ENCODE measurements at places on chromosomes 7 and 10. TPM values are rescaled to one million over a fixed set of nuclear protein-coding genes. Genes with fewer than 3 reads are reported as not detected.
A peak's percentile ranks its signal among the peaks of the same experiment; 100 is the strongest.

TDRD1 gene
- 0.24 TPM for total RNA-seq

SORBS1 gene
- 0.54 TPM for total RNA-seq

ZNF239 gene
- 1.7 TPM for total RNA-seq

TRIM73 gene
- total RNA-seq: 1.1 TPM

SH2D4B gene
- 0.08 TPM for total RNA-seq

SPDYE16 gene
- 0.12 TPM for total RNA-seq

GRCh38 chr10:86389441-86390193, 23.0 kb upstream of the GRID1 start:
- H3K4me3 ChIP-seq: peak overlapping the region; percentile 68
- H3K4me1 ChIP-seq: peaks cover 6% of the 10 kb centered on the region
- no peaks in the 10 kb centered on the region for H3K36me3 ChIP-seq
- no peak overlapping the region for H3K27ac ChIP-seq
- H3K27me3 ChIP-seq: peaks cover 22% of the 10 kb centered on the region

DNA sequence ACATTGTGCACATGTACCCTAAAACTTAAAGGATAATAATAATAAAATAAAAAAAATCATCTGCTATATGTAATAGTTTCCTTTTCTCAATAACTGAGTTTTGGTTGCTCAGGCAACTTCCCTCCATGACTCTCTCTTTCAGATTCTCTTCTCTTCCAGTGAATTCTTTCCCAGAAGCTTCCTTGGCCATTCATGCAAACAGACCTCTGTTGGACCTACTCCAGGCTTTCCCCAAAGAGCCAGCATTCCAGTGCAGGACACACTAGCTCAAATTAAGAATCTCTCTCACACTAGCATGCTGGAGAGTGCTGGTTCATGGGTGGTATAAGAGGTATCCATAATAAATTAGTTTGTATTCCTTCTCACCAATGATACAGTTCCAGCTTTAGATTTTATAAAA, 31.0 kb upstream of the ZEB1 start:
- no peaks in the 10 kb centered on the region for H3K27me3 ChIP-seq
- no peak overlapping the region for H3K4me3 ChIP-seq
- no peak overlapping the region for H3K27ac ChIP-seq
- no peaks in the 10 kb centered on the region for H3K4me1 ChIP-seq

DNA sequence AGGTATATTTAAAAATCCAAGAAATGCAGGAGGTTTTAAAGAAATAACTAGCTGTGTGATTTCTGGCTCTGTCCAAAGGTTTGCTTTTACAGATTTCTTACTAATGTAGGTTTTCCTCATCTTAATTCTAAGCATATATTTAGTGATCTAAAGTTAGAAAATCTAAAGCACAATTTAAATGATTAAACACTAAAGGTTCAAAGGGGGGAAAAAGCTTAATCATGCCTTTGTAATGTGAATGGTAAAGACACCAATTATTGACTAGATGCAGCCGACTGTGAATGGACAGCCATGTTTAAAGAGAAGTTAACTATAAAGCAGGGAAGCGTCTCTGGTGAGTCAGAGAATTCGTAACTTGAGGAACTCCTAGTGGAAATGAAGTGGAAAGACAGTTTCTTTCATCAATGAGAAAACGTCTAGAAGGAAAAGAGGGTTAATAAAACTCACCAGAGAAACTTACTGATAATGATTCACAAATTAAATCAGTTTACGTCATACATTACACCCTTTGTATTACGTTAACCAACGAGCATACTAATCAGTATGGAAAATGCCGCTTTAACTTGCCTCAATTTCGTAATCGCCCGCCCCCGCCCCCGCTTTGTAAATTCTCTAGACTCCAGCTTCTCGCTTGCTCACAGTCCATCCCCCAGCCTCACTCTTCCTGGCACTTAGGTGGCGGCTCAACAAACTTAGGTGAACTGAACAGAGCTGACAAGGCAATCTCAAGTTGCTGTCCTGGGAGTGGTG, 1.1 kb upstream of the HBP1 start:
- H3K36me3 ChIP-seq: peaks cover 11% of the 10 kb centered on the region
- peak overlapping the region; percentile 99 for H3K27ac ChIP-seq
- no peak for DNase-seq
- peaks cover 17% of the 10 kb centered on the region for H3K4me1 ChIP-seq

GRCh38 chr10:130689743-130690626, 553.8 kb downstream of the GLRX3 start:
- H3K27ac ChIP-seq: no peak overlapping the region
- H3K36me3 ChIP-seq: no peaks in the 10 kb centered on the region
- no peak overlapping the region for H3K4me3 ChIP-seq
- H3K4me1 ChIP-seq: no peaks in the 10 kb centered on the region

DNA sequence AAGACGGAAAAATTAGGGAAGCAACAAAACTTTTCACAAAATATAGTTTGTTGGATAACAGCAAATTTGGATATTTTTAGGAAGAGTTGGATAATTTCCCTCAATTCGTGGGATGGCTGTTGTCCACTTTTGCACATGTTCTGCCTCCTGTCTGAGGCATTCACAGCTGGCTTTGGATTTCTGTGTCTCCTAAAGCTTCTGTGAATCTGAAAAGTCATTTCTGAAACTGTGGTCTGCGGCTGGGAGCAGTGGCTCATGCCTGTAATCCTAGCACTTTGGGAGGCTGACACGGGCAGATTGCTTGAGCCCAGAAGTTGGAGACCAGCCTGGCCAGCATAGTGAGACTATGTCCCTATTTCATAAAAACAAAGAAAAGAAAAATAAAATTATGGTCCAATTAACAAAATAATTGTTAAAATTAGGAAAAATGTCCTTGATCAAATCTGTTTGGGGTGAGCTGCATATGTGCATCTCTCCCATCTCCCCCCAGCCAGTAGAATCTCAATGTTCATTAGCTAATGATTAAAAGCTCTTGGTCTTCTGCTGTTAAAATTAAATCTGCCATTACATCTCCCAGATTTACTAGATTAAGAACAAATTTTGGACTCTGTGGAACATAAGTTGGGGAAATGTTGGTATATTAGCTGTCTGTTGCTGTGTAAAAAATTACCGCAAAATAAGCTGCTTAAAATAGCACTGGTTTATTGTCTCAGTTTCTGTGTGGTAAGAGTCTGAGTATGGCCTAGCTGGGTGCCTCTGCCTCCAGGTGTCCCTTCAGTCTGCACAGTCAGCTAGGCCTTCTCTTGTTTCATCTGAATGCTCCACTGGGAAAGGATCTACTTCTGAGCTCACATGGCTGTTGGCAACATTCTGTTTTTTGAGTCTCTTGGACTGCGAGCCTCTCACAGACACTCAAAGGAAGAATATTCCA, 332.0 kb upstream of the FZD1 start:
- no peaks in the 10 kb centered on the region for H3K36me3 ChIP-seq
- peaks cover 4% of the 10 kb centered on the region for H3K4me1 ChIP-seq
- H3K27me3 ChIP-seq: no peaks in the 10 kb centered on the region

DNA sequence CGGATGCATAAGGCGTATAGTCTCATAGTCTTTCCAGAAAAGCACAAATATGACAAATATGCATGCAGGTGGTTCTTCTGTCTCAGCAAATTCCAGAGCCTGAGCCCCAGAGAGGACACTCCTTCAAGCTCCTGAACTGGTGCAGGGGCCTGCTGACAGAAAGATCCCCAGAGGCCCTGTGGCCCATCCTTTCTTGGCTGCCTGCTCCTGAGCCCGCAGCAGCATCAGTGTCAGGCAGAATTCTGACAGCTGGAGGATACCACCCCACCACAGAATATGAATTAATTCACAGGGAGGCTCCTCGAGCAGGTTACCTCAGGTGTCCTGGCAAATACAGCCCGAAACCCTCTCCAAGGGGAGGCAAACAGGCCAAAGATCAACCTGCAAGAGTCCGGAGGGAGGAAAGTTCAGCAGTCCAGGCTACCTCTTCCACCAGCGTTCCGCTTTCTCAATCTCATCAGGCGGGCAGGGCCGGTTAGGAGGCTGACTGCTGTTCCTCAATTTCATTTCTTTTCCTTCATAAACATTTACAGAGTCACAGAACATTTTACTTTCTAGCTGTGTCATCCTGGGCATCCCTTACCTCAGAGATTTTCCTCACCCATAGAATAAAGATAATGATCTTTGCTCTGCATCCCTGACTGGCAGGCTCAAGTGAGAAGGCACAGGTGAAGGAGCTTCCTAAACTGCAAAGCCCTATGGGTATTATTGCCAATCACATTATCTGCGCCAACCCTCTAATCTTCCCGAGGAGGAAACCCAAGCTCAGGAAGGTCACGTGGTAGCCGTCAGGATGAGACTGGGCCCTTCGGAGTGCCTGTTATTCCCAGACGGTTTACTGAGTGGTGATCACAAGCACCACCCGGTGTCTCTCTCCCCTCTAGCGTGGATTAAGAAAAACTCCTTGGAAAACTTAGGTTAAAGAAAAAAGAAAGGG, 1.4 kb downstream of the DNAJB12 start:
- H3K36me3 ChIP-seq: peaks cover 14% of the 10 kb centered on the region
- H3K27ac ChIP-seq: peak overlapping the region; percentile 99
- H3K27me3 ChIP-seq: no peaks in the 10 kb centered on the region
- peaks cover 24% of the 10 kb centered on the region for H3K4me1 ChIP-seq

GRCh38 chr10:49562893-49563292, 24.0 kb upstream of the ERCC6 start:
- peaks cover 46% of the 10 kb centered on the region for H3K27me3 ChIP-seq
- peaks cover under 1% of the 10 kb centered on the region for H3K4me1 ChIP-seq
- no peak for DNase-seq
- no peak overlapping the region for H3K27ac ChIP-seq
- no peak overlapping the region for H3K4me3 ChIP-seq

DNA sequence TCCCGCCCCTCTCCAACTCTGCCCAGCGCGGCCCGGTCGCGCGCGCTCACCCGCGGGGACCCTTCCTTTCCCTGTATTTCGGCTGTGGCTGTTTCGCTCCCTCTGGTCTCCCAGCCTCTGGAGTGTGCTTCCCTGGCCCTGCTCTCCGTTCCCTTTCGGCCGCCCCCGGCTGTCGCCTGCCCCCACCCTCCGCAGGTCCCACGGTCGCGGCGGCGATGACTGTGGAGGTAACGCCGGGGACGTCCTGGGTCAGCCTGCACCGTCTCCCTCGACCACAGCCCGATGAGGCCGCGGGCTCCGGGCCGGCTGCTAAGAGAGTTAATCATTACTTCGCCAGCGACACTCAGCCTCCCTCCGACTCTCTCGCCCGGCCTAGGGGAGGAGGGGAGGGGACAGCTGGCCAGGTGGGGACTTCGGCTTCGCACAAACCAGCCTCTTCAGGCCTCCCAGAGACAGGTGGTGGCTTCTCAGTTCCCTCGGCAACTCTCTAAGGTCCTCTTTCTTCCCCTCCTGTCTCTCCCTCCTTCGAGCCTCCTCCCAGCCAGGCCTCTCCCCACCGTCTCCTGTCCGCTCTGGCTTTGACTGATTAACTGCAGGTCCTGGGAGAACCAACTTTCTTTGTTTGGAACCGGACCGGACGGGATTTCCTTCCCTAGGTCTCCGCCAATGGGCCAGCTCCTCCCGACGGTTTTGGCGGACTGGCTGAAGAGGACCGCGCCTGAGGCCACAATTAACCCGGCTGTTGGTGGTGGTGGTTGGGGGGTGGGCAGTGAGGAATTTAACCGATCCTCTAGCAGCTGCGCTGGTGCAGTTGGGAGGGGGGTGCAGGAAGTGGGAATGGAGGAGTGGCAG, 5.6 kb upstream of the PAX2 start:
- no peak overlapping the region for H3K27ac ChIP-seq
- no peak for DNase-seq
- H3K4me3 ChIP-seq: no peak overlapping the region
- peaks cover 99% of the 10 kb centered on the region for H3K27me3 ChIP-seq

- H3K36me3 ChIP-seq: no peaks in the 10 kb centered on the region
- H3K4me3 ChIP-seq: no peak overlapping the region
- no peak overlapping the region for H3K27ac ChIP-seq
- no peak for DNase-seq
- no peaks in the 10 kb centered on the region for H3K4me1 ChIP-seq
These were observed 368.4 kb downstream of the TFEC start for GRCh38 chr7:115662120-115662519.

GRCh38 chr10:43649185-43649523, 473 bp upstream of the ZNF32 start:
- peaks cover 18% of the 10 kb centered on the region for H3K27me3 ChIP-seq
- peaks cover 39% of the 10 kb centered on the region for H3K36me3 ChIP-seq
- H3K4me3 ChIP-seq: peak overlapping the region; percentile 90
- H3K27ac ChIP-seq: peak overlapping the region; percentile 79
- no peak for DNase-seq

DNA sequence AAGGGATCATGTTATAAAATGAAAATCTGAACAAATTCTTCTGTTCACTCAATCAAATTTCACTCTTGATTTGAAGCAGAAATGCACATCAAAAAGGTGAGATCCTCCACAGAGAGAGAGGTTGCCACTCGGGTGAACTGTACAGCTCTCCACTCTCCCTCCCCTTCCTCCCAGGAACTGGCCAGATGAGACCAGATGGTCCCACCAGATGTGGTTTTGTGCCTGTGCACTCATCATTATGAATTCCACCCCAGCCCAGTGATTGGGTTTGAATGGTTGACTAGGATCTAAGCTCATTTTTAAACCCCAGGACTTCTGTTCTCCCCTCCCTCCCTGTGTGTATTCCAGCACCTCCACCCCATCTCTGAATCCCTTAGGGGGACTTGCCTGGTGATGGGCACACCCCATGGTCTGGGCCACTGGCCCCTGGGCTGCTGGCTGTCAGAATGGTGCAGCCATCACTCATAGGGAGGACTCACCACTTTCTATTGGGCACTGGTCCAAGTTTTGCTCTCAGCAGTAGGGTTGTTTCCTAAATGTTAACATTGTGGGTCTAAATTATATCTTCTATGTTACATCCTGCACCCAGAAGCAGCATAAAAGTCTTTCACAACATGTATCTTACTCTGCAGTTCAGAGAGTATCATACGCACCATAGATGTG, 393.1 kb downstream of the TNS3 start:
- H3K4me3 ChIP-seq: no peak overlapping the region
- no peak for DNase-seq
- H3K27me3 ChIP-seq: no peaks in the 10 kb centered on the region
- no peaks in the 10 kb centered on the region for H3K4me1 ChIP-seq
- H3K27ac ChIP-seq: no peak overlapping the region

- H3K36me3 ChIP-seq: no peaks in the 10 kb centered on the region
- H3K27me3 ChIP-seq: peaks cover 10% of the 10 kb centered on the region
- H3K4me1 ChIP-seq: no peaks in the 10 kb centered on the region
- H3K27ac ChIP-seq: no peak overlapping the region
- no peak for DNase-seq
- no peak overlapping the region for H3K4me3 ChIP-seq
These were observed 9.3 kb upstream of the AKR1D1 start for GRCh38 chr7:138066954-138067394.

DNA sequence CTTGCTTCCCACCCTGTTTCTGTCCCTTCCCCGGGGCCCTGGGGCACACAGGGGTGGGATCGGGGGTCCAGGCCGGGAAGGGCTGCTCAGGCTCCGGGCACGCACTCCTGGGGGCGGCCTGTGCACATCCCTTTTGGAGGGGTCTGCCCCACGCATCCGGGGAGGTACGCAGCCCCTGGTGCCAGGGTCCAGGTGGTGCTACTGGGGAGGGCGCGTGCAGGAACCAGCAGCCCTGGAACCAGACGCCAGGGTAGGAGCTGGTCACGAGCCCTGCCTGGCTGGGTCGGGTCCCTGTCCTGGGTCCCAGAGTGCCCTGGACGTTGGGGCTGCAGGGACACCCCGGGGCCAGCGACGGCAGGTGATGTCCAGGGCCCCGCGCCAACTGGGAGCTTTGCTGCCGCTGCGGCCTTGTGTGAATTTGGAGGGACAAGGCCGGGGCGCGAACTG, 53.4 kb downstream of the GLRX3 start:
- DNase-seq: no peak
- H3K36me3 ChIP-seq: peaks cover 8% of the 10 kb centered on the region
- H3K4me1 ChIP-seq: peaks cover 6% of the 10 kb centered on the region
- H3K4me3 ChIP-seq: no peak overlapping the region
